ENCODE measurements at places on chromosomes 3 and 15.
A peak's percentile ranks its signal among the peaks of the same experiment; 100 is the strongest.

- no peak for DNase-seq
These were observed 87.3 kb downstream of the CHRD start for GRCh38 chr3:184467171-184467570.

GRCh38 chr3:14016900-14017475 is 107.7 kb downstream of the CHCHD4 start:
- DNase-seq = no peak

DNA sequence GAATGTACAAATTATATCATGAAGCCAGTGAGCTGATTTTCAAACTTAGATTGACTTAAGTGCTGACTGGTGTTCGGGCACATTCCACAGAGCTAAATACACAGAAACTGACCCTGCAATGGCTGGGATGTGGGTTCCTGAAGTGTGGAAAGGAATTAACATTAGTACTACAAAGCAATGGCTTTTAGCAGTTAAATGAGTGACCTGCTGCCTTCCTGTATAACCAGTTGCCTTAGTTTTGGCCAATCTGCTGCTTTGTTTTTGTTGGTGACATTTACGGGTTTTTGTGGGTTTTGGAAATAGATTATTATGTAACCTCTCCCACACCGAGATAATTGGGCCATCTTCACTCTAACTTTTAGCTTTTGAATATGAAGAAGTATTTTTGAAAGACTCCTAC is 2.4 kb upstream of the SKIC8 start:
- no peak for DNase-seq

DNA sequence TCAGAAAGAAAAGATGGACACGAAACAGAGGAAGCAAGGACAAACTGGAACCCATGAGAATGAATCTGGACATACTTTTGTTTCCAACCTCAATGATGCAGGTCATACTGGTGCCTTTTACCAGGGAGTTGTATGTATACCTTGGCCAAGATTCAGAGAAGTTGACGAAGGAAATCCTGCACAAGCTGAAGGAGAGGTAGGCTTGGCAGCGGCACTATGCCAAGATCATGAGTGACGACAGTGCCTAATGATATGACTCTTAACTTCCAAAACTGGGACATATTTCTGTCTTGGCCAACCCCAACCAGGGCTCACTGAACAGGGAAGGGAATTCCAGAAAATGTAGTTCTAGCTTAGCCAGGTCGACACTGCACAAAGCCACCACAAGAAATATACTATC is 149.2 kb upstream of the SLCO3A1 start:
- DNase-seq = no peak

GRCh38 chr15:100093211-100094126 is 248.3 kb downstream of the ADAMTS17 start:
- no peak for DNase-seq

- no peak for DNase-seq
These were observed 96.0 kb downstream of the SUCLG2 start for GRCh38 chr3:67558426-67558825.

DNA sequence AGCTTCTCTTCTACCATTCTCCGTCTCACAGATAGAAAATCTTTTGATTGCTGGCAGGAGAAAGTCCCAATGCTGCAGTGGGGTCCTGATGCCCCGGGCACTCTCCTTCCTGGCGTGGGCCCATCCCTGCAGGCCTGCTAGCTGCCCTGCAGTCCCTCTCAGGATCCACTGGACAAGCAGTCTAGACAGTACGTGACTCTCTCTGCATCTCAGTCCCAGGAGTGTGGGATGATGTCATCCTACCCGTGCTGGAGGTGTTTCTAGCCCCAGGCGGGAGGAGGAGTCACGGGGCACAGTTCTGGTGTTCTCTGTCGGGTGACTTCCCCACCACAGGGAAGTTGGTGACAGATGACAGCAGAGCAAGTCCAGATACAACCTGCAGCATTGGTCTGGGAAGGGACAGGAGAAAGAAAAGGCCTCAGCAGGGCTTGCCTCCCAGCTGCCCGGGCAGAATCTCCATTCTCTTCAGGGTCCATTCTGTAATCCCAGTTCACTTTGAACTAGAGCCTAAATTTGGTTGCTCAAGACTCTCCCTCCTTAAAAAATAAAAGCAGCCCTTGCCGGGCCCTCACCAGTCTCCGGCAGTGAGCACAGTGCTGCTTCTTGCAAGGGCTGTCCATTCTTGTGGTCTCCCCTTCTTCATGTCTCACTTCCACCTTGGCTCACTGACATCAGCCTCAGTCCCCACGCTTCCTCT is 30.6 kb downstream of the SLC28A1 start:
- peak; percentile 2 for DNase-seq

GRCh38 chr3:131216801-131217200 is 164.8 kb upstream of the NUDT16 start:
- DNase-seq = no peak

DNA sequence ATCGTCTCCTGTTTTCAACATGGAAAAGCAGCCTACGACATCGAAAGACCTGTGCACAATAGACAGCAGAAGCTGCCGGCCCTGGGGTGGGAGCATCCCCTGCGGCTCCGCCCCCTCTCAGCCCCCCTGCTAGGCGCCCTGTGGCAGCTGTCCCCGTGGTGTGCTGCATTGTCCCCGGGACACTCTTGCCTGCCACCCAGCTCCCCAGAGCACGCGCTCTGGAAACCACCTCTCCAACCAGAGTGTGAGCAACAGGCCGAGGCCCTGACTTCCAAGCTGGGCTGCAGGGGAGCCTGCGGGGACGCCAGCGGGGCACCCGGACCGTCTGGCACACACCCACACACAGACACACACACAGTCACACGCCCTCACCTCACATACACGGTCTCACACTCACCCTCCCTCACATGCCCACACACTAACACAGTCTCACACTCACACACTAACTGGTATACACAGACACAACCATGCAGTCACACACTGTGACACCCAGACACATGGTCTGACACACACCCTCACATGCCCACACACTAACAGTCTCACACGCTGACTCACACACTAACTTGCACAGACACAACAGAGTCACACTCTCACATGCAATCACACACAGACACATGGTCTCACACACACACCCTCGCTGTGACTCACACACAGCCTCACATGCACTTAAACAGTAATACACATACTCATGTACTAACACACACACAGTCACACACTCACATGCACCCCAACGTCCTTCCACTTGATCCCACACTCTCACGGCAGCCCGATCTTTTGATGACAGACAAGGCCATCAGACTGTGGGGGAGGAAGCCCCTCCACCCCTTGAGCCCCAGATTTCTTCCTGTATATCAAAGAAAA is 94.7 kb downstream of the OCA2 start:
- no peak for DNase-seq

DNA sequence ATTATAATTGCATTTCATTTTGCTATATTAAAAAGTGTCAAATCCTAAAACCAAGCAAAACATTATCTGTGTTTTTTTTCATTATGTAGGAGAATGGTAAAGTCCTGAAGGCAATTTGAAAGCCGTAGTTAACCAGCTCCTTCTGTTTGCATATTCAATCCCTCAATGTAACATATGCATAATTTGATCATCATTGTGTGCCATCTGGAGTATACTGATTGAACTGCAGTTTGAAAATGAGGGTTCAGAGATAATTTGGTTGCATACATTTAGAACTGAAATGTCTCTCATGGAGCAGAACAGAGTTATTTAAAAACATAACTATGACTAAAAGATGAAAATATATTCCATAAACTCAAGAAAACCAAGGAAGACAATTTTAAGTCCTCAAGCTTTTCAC is 518.6 kb downstream of the GBE1 start:
- no peak for DNase-seq

DNA sequence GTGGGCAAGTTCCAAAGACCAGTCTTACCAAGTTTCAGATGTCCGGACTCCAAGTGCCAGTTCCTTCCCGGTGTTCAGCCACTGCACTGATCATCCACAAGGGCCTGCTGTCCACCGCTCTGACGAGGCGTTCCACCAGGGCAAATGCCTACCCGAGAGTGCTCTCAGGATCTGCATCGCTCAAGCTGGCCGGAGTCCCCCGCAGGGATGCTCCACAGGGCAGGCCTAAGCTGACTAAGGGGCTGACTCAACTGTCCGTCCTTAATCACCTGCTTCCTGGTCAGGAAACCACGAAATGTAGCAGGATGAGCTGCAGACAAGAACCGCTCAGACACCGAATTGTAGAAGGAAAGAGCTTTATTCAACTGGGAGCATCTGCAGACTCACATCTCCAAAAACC is 341.6 kb downstream of the KCNH8 start:
- no peak for DNase-seq

GRCh38 chr15:94367726-94368535 is 136.6 kb downstream of the MCTP2 start:
- no peak for DNase-seq

DNA sequence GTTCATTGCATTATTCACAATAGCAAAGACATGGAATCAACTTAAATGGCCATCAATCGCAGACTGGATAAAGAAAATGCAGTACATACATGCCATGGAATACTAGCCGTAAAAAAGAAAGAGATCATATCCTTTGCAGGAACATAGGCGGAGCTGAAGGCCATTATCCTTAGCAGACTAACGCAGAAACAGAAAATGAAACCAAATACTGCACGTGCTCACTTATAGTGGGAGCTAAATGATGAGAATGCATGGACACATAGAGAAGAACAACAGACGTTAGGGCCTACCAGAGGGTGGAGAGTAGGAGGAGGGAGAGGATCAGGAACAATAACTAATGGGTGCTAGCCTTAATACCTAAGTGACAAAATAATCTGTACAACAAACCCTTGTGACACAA is 57.9 kb downstream of the RASA2 start:
- no peak for DNase-seq

GRCh38 chr3:79968418-79968817 is 200.6 kb upstream of the ROBO1 start:
- no peak for DNase-seq

GRCh38 chr3:70885636-70886035 is 573.2 kb upstream of the MDFIC2 start:
- DNase-seq = no peak

GRCh38 chr15:25226360-25226759 is 212.5 kb downstream of the UBE3A start:
- no peak for DNase-seq

GRCh38 chr15:36905908-36906307 is 194.4 kb downstream of the MEIS2 start:
- DNase-seq = no peak

DNA sequence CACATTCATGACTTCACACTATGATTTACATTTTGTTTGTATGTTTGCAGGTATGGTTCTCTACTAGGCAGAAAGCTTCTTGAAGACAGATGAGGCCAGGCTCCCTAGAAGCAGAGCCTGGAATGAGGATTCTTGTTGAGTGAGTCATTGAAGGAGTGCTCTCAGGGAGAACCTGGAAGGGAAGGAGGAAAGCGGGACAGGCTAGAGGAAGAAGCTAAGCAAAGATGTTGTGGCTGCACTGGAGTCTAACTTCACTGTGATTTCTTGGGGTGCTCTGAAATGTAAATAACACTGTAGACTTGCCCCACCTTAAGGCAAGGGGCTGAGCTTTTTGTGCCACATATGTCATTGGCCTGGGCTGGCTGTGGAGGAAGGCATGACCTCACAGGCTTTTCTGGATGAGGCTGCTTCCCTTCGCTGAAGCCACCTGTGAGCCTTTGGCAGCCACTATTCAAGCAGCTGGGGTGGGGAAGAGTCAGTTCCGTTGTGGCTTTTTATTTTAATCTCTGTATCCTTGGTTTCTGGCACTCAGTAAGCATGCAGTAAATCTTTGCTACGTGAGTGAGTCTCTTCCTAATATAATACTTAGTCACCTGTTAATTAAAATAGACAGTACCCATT is 307.3 kb downstream of the SV2B start:
- DNase-seq = no peak

DNA sequence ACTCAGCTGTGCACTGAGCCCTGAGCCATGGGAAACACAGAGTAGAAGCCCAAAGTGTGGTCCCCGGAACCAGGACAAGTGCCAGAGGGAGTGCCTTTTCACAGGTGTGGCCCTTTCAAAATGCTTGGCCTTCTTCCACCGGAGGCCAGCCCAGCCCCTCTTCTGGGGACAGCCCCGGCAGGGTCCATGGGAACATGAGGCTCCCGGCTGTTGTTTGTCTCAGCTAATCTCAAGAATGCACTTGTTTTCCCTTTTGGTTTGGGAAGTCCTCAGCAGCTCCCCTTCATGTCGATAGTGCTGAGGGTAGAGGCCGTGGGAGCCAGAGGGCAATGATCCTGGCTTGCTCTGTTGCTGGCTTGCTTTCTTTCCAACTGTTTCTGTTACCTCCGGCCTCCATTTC is 91.1 kb upstream of the MRPS22 start:
- no peak for DNase-seq

- no peak for DNase-seq
These were observed 79.8 kb upstream of the PFN2 start for GRCh38 chr3:150050510-150050909.

DNA sequence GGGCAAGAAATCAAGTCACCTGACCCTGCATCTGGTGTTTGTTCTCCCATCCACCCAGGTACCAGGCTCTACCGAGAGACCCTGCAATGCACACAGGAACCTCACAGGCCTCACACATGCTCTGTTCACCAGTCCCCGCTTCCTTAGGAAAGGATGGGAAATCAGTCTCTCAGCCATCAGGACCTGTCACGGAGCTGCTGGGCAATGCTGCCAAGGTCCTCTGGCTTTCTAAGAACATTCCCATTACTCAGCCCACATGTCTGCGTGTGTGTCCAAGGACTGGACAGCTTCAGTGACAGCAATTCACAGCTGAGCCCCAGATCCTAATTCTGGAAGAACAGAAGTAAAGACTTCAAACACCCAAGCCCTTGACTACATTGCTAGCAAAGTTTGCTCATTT is 6.5 kb upstream of the SRGAP3 start:
- no peak for DNase-seq

DNA sequence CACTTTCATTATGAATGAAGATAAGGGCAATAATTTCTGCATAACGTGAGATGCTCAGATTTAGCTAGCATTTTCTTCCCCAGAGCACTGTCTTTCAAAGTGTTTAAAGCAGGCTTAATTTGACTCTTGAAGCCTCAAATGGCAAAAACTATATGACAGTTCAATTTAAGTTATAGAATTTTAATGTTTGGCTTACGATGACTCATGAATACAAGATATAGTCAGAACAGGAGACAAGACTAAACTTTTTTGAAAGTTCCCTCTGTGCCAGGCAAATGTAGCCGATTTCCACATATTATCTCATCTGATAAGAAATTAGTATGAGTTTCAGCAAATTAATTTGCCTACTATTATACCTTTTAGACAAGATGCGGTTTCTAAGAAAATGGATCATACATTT is 19.6 kb downstream of the ABI3BP start:
- DNase-seq = no peak

GRCh38 chr15:96716075-96716474 is 385.6 kb downstream of the NR2F2 start:
- no peak for DNase-seq

DNA sequence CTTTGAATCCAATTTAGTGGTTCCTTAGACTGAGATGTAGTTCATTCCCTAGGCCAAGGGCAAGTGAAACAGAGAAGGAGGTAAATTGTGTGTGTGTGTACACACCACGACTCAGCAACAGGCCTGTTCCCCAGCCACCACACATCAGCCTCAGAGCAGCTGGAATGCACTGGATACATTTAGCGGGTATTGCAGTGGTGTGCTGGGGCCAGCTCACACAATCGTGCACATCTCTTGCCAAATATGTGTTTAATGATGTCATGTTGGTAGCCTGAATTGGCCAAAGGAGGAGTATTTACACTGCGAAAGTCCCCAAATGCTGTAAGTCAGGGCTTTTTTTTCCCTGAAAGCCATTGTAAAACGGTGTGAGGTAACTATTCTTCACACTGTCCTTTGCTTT is 82.3 kb downstream of the RBPMS2 start:
- DNase-seq = no peak

Data from activated T-cell treated with anti-CD3 and anti-CD28 coated beads for 4 hours (primary cell).